Mesothelial cell of epicardium (in vitro differentiated cells): ENCODE measurements at places on chromosomes 3 and 15.

GRCh38 chr3:184011937-184012889 is 5.5 kb downstream of the ABCC5 start:
- DNase-seq, result no peak

- no peak for DNase-seq
These were observed 266.2 kb downstream of the NLGN1 start for GRCh38 chr3:173663696-173664111.

- no peak for DNase-seq
These were observed 221.0 kb upstream of the EOMES start for GRCh38 chr3:27943106-27943505.

- no peak for DNase-seq
These were observed 4.4 kb downstream of the A4GNT start for GRCh38 chr3:138127636-138128365.

- DNase-seq, result no peak
These were observed 874 bp upstream of the ERC2 start for GRCh38 chr3:56469141-56469540.

GRCh38 chr3:172530101-172530561 is 6.9 kb upstream of the TNFSF10 start:
- DNase-seq, result no peak
